Esophagus squamous epithelium (tissue), 5 donors: ENCODE measurements at places on chromosomes 13 and 19.

GRCh38 chr13:27183561-27184147 lies 12.0 kb upstream of the USP12 start:
- no peak for DNase-seq

- no peak for DNase-seq
These were observed 11.1 kb downstream of the SLC7A10 start for GRCh38 chr19:33214596-33214995.

GRCh38 chr19:47130589-47131227 lies at the start of gene SAE1:
Gene SAE1 (plus strand): TSS chr19:47130835. CDS start chr19:47130931, 96 bp downstream.
- peak; percentile 64 for DNase-seq

GRCh38 chr13:59166174-59166573 lies 997.6 kb downstream of the DIAPH3 start:
- DNase-seq, result no peak

- DNase-seq, result no peak
These were observed 1158.5 kb downstream of the PCDH9 start for GRCh38 chr13:66071608-66072007.

GRCh38 chr19:48945817-48946216 lies 8.9 kb upstream of the BAX start:
- DNase-seq, result no peak

DNA sequence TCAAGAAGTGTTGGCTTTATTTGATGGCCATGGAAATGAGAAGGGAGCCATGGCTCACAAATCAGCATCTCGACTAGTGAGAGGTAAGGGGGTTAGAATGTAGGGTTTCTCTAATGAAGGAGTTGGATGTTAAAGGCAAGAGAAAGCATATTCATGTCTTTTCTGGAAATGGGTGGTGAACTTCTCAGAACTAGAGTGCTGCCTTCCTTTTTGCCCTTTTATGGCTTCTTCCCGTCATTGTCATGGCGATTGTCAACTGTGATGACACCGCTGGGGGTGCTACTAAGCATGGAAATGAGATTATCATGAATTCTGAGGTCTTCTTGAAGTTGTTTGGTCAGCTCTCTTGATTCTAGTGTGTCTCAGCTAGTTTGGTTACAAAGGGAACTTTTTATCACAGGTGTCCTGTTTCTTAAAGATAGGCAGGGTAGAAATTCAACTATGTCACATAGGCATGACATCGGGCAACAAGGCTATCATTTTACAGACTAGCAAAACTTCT lies 180.4 kb downstream of the LIG4 start:
- no peak for DNase-seq

DNA sequence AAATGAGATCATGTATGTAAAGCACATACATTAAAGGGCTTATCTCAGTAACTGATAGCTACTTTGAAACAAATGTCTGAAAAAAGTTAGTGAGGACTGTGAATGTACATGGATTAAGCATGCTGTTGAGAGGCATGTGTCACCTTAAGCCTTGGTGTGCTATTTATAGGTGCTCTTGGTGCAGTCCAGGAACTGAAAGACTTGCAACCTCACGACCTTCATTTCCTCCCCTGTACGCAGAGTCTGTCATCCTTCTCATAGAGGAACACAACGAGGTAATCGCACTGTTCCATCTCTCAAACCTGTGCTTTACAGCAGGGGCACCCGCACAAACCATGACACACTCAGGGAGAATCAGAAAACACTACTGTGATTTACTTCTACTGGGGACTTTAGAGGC lies 65.6 kb downstream of the UFM1 start:
- DNase-seq, result no peak

DNA sequence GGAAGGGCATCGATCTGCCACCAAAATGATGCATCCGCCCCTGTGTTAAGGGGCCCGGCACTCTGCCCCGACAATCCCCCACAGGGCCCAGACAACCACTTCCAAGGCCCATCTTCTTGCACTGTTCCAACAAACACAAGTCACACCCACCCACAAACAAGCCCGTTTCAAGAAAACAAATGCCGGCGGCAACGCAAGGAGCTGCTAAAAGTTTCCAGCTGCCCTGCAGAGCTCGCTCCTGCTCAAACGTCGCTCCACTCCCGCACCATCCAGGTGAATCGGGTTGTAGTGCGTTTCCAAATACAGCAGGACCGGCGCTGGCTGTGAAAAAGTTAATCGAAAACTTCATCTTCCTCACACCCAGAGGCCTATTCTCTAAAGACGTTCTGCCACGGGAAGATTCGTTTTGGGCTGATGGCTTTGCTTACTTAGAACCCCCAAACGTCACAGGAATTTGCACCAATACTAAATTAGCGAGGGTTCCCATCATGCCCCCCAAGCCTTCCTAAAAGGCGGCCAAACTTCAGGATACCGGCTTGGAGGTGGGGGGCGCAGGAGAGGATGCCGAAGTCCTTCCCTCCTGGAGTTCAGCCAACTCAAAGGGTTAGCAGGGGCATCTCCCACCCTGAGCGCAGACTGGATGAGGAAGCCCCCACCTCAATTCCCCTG lies 107.4 kb upstream of the DOCK9 start:
- no peak for DNase-seq

GRCh38 chr19:48194844-48195830 lies 24.7 kb downstream of the ZSWIM9 start:
- DNase-seq, result no peak

- DNase-seq, result no peak
These were observed 57.1 kb downstream of the F2RL3 start for GRCh38 chr19:16945762-16946465.

- no peak for DNase-seq
These were observed 17.2 kb upstream of the SCEL start for GRCh38 chr13:77518266-77518665.

- no peak for DNase-seq
These were observed 838 bp downstream of the AKAP11 start for GRCh38 chr13:42272804-42273175.

GRCh38 chr13:66689037-66689619 lies 541.0 kb downstream of the PCDH9 start:
- DNase-seq, result no peak

DNA sequence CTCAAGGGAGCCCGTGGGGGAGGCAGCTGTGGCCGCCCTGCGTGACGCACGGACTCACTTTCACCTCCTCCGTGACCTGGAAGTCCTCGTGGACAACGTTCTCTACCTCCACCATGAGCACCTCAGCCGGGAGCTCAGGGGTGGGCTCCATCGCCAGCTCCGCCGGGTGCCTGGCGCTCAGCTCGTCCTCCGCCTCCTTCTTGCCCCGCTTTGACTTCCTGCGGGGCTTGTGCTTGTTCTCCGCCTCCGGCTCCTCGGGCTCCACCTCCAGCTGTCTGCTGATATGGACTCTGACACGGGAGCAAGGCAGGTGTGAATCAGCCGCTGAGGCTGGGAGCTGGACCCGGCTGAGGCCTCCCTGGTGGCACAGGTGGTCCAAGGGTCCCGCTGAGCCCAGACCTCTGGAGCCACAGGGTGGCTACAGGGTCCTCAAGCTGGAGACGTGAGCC lies 8.2 kb downstream of the LONP1 start:
- no peak for DNase-seq

DNA sequence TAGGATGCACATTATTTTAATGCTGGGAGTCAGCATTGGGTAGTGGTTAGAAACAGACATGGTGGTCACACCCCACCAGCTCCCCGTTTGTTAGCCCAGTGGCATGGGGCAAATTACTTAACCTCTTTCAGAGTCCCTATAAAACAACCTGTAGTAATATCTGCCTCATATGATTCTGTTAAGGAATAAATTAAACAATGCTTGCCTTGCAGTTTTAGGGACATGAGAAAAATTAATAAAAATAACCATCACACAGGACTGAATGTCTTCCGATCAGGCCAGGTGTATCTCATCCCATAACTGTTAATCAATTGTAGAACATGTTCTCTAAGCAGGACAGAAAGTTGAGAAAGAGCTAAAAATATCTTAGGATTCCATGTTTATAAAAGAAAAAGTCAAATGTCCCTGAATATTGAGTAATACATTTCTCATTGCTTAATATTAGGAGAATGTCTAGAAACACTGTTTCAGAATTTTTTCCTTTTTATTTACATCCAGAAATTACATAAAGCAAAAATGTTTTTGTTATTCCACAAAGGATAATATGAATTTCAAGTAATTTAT lies 196.5 kb downstream of the GPC6 start:
- no peak for DNase-seq

- no peak for DNase-seq
These were observed 17.8 kb upstream of the MIR17HG start for GRCh38 chr13:91329733-91330132.

GRCh38 chr13:24041651-24042225 lies 118.8 kb upstream of the SPATA13 start:
- no peak for DNase-seq

DNA sequence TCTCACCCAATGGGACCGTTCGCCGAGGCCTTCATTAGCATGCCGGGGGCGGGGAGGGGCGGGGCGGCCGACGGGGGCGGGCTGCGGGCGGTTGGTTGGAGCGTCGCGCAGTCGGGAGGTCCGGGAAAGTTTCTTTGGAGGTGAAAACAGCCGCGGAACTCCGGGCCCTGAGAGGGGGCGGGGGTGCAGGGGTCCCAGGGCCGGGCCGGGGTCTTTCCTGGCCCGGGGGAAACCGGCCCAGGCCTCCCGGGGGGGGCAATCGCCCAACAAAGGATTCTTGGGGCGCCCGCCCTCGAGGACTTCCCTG lies at the start of gene HMG20B:
Gene HMG20B, plus strand, starts transcription at position 90 of the 307 bp plus-strand sequence. CDS start 366 bp downstream, outside the sequence.
- no peak for DNase-seq

GRCh38 chr19:6227936-6228325 lies 51.8 kb downstream of the MLLT1 start:
- no peak for DNase-seq

DNA sequence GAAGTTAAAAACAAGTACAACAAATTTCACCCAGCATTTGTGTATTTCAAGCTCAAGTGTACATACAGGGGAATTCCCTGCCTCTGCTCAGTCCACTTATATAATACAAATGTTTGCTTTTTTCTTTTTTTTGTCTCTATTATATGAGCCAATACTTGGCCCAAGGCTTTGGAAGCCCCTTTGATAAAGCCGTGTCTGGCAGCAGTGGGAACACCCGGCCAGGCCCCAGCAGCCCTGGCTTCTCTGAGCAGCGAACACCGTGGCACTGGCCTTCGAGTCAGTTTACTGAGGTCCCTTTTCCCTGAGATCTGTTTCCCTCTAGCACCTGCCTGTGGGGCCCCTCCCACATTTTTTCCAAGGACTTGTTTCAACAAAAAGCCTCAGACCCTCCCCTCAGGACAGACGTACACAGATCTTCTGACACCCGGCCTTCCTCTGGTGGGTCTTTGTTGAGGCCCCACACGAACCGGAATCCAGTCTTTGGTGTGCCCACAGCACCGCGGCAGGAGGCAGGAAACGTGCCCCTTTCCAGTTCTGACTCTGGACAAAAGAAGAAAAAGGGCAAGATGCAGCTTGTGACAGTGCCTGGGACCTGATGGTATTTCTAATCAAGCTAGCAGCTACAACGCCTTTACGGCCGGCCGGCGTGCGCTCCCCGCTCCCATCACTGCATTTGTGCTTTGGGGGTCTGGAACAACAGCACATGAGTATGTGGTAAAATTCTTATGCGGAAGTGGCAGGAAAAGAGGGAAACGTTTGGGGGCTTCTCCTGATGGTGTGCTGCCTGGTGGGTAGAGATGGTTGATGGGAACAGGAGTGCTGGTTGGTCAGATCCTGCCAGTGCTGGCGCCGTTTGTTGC lies 13.8 kb downstream of the SIPA1L3 start:
- no peak for DNase-seq

- DNase-seq, result no peak
These were observed 21.5 kb downstream of the SHC2 start for GRCh38 chr19:439167-439900.

DNA sequence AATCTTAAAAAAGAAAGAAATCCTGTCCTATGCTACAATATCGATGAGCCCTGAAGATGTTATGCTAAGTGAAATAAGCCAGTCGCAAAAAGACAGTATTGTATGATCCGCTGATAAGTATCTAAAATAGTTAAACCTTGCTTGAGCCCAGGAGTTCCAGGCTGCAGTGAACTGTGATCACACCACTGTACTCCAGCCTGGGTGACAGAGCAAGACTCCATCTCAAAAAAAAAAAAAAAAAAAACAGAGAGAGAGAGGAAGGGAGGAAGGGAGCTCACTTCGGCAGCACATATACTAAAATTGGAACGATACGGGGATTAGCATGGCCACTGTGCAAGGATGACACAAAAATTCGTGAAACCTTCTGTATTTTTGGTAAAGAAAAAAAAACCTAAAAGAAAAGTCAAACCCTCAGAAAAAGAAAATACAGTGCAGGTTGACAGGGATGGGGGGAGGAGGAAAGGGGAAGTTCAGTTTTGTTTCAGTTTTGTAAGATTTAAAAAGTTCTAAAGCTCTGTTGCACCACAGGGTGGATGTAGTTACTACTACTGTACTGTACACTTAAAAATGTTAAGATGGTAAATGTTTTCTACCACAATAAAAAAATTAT lies 8.4 kb downstream of the CLASRP start:
- no peak for DNase-seq

DNA sequence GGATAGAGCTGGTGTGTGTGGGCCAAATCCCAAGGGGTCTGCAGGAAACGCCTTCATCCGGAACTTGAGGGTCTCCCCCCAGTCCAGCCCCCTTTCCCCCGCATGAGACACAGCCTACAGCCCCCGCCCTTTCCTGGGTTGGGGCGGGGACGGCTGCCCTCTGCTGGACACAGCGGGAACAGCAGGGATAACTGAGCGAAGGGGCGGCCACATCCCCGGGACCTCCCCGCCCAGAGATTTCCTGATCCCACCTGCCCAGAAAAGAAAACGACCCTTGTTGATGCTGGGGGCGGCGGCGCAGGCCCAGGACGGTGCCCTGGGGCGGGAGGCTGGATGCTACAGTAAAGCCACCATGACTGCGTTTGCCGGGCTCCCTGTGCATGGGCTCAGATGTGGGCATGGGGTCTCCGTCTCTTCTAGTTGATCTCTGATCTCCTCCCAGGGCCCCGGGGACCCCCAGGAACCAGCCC lies 14.2 kb downstream of the ONECUT3 start:
- DNase-seq, result no peak

DNA sequence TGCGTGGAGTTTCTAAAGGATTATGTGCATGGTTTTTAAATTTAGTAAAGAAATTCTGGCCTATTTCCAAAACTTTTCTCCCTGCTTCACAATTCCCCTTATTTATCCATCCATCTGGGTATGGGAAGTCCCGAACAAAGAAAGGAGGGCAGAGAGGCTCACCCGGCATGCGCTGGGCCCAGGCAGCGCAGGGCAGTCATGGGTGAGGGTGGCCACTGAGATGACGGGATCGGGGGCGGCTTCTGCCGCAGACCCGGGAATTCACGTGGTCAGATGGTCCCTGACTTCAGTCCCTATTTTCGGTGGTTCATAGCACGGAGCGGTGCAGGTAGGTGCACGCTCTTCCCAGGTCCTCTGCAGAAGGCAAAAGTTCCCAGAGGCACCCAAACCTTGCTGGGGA lies 14.5 kb downstream of the IRS2 start:
- DNase-seq, result no peak
